ENCODE measurements at places on chromosomes 3 and 15.

DNA sequence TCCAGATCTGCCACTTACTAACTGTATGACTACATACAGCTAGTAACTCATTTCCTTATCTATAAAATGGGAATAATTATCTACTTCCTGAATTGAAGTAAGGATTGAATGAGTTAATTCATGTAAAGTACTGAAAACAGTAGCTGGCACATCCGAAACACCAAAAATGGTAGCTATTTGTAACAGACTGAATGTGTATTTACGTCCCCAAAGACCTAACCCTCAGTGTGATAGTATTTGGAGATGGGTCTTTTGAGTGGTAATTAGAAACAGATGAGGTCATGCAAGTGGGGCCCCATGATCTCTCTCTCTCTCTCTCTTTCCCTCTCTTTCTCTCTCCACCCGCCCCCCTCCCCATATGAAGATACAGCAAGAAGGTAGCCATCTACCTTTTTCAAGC is 146.2 kb downstream of the PLCH1 start:
- DNase-seq, result no peak

GRCh38 chr3:169842960-169843359 is 26.8 kb downstream of the LRRC31 start:
- no peak for DNase-seq

DNA sequence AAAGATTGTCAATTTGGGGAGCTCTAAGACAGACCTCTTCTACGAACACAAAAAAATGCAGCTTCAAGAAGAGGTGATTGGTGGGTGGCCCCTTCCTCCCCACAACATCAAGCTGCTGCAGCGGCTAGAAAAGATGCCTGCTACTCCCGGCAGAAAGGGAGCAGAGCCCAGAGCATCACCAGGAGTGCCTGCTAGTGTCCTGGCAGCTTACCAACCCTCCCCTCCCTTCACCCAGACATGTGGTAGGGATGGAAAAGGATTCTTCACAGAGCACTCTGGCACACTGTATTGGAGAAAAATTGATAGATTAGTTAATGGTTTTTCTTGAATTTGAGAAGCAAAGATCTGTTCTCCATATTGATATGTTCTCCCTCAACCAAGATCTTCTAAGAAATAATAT is 10.8 kb downstream of the IP6K1 start:
- no peak for DNase-seq

GRCh38 chr3:43503067-43503728 is 118.6 kb downstream of the ANO10 start:
- no peak for DNase-seq

DNA sequence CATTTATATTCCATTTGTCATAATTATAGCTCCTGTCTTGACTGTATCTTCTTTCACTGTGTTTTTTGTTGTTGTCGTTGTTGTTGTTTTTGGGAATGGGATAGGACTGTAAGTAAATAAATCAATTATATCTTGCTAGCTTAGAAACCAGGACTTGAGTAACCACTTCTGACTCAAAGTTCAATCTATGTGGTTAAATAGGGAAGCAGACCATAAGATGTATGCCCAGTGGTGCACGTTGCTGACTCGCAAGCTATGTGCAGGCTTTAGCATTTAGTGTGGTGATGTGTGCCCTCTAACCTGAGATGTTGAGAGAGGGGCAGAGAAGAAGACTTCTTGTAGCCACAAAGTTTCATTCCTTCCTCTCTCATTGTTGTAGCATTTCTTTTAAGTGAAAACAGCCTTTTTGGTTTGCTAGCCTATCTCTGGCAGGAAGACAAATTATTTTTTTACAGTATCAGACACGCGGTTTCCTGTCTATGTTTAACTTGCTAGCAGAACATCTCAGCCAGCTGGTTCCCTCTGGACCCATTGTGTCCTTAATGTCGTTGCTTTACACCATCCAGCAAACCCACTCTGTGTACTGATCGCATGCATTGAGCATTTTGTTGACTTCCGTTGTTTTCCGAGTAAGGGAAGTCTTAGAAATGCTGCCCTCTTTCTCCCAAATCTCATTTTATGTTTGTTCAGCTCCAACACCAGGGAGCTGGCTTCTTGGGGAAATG is 52.1 kb downstream of the TGFBR2 start:
- peak; percentile 66 for DNase-seq

- no peak for DNase-seq
Measured at GRCh38 chr3:87161013-87161412, 66.1 kb upstream of the CHMP2B start.

DNA sequence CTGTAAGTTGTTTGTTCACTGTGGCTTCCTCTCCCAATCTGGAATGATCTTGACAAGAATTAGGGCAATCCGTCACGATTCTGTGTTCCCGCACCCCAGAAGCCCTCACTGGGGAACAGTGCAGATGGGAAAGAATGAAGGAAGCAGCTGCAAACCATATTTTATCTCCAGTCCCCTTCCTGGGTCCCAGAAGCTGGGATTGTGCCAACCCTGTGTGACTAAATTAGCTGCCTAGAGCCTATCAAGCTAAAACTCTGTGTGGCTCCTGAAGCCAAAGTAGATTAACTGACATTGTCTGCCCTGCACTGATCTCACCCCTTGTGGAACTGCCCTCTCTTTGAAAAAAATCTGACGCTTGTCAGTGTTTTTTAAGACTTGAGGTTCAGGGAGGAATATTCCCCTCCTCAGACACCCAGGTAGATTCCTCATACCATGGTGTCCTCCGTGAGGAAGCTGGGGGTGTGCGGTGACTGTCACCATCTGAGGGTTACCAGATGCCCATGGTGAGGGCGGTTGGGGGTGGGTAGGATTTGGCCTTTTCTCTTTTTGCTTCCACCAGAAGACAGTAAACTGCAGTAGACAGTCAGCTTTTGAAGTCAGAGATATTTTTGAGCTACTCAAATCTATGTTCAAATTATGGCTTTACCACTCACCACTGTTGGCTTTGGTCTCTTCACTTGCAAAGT is 358.3 kb upstream of the TPM1 start:
- DNase-seq, result no peak
